Activated CD8-positive, alpha-beta T cell treated with anti-CD3 and anti-CD28 coated beads, Interleukin-2, amount 10 ng/mL, durations not matched to agents 7 days and 5 days (primary cell): ENCODE measurements at places on chromosomes 4 and X. TPM values are rescaled to one million over a fixed set of nuclear protein-coding genes. Genes with fewer than 3 reads are reported as not detected.

Gene SPP1
- total RNA-seq: not detected

GRCh38 chr4:122616915-122617596 lies 3.8 kb downstream of the IL21 start:
- no peaks in the 10 kb centered on the region for H3K36me3 ChIP-seq
- peaks cover 3% of the 10 kb centered on the region for H3K27me3 ChIP-seq
- DNase-seq: no peak
- H3K4me3 ChIP-seq: no peak overlapping the region
- no peak overlapping the region for H3K27ac ChIP-seq

DNA sequence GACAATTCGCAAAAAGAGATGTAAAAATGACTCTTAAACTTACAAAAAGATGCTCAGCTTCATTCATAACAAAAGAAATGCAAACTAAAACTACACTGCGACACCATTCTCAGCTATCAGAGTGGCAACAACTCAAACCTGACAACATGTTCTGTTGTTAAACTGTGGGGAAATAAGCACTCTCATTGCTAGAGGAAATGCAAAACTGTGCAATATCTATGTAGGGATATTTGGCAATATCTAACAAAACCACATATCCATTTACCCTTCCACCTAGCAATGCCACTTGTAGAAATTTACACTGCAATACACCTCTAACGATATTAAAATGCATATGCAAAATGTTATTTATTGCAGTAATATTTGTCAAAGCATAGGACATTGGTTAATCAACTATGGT lies 78.3 kb upstream of the EGFL6 start:
- H3K36me3 ChIP-seq: no peaks in the 10 kb centered on the region
- H3K4me1 ChIP-seq: peaks cover 24% of the 10 kb centered on the region
- H3K27ac ChIP-seq: no peak overlapping the region
- no peak overlapping the region for H3K4me3 ChIP-seq
- DNase-seq: no peak
- H3K27me3 ChIP-seq: no peaks in the 10 kb centered on the region

DNA sequence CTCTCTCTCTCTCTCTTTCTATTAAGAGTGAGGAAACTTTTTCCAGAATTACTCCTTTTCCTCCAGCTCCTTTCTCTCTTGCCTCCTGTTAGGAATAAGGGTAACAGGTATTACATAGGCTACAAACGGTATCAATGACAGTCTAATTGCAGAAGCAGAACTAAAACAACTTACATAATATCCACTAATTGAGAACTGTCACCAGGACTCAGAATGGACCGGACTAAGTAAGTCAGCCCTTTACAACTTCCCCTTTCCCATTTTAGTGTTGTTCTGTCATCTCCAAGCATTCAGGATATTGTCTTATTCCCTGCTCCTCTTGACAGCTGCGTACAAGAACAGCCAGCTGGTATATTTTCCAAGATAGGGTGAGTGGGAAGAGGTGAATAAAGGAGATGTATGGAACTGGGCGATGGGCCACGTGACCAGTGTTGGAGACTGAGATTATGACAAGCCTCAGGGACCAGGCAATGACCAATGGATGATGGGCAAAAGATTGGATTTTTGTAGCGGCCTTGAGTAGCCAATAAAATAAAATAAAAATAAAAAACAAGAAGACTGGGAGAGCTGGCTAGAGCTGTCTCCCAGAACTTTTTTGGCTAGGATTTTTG lies 2.3 kb upstream of the FNIP2 start:
- H3K4me1 ChIP-seq: peaks cover 26% of the 10 kb centered on the region
- H3K27ac ChIP-seq: no peak overlapping the region
- H3K27me3 ChIP-seq: peaks cover 4% of the 10 kb centered on the region
- no peak for DNase-seq
- no peaks in the 10 kb centered on the region for H3K36me3 ChIP-seq
- no peak overlapping the region for H3K4me3 ChIP-seq

DNA sequence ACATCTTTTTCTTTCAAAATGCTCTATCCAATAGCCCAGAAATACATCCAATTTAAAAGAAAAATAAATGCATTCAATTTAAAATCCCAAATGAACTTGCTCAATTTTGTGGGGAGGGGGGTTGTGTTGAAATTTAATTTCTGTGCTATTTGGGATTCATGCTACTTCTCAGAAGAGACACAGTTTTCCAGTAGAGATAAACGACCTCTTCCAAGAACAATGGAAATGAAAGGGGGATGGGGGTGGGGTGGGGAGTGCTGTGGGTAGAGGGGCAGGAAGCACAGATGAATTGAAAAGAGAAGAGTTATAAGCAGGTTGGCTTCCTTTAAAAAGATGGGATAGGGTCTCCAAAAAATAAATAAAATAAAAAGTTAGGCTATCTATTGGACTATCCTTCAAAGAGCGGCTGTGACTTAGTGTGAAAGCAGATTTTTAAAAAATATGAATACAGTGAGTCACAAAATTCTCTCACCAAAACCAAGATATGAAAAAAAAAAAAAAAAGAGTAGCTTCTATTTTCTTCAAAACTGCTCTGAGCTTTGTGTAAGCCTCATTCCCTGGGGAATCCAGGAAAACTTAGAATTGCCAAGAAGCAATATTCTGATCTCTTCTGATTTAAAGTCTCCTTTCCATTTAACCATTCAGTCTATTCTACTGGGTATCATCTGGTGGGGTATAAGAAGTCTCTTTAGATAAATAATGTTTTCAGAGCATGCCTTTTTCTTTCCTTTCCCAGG lies 324.3 kb downstream of the PTTG2 start:
- no peak overlapping the region for H3K4me3 ChIP-seq
- peaks cover 15% of the 10 kb centered on the region for H3K4me1 ChIP-seq
- no peak for DNase-seq
- H3K36me3 ChIP-seq: no peaks in the 10 kb centered on the region
- H3K27me3 ChIP-seq: no peaks in the 10 kb centered on the region

DNA sequence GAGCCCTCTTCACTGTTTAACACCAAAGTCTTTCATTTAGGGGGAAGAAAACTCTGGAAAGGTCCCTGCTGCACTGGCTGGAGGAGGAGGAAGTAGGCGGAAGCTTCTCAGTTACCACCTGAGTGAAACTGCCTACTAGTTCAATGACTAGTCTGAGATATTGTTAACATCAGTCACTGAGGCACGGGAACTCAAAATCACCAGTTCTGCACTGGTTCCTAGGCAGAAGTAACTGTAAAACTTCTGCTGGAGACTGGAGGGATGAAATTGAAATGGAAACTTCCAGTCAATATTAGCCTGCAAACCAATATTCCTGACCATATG lies 178.3 kb downstream of the SNCA start:
- DNase-seq: no peak
- no peak overlapping the region for H3K27ac ChIP-seq
- H3K4me3 ChIP-seq: no peak overlapping the region
- no peaks in the 10 kb centered on the region for H3K4me1 ChIP-seq
- H3K36me3 ChIP-seq: no peaks in the 10 kb centered on the region
